GM06990 (cell line): ENCODE measurements at places on chromosomes 6 and 20.

DNA sequence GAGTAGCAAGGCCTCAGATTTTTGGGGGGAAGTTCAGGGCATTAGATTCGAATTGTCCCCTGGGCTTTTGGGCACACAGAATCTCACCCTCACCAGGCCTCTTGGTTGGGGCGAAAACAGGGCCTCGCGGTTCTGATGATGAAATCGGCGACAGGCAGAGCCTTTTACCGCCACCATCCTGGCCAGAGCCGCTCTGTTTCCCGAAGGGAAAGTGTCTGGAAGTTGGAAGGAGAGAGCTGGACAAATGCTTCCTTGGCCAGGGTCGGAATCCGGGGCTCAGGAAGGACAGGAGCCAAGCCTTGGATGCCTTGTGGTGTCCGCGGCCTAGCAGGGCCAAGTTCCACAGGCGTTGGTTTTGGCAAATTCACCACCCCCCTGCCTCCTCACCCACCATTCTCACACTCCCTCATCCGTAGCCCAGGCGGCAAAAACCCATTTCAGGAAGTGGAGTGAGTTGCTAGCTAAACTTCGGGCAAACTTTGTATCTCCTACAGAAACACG is 3.5 kb upstream of the TFAP2A start:
- DNase-seq, result no peak

GRCh38 chr6:15299430-15300131 is 53.7 kb downstream of the JARID2 start:
- DNase-seq, result peak; percentile 80

DNA sequence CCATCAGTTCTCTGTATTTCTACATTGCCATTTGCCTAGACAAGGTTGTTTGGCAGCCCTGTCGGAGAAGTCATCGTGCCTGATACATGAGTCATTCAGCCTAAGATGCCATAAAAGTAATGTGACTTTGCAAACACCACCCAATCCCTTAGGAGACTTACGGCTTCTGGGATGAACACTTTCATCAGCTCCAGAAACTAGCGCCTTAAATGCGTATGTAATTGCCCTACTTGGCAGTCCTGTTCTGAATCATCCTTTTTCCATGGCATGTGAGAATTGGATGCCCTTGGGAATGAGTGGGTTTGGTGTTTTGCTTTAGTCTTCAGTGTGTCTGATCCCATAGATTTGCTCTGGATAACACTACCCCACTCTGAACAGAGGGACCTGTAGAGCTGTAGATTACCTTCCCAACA is 158.5 kb downstream of the SASH1 start:
- no peak for DNase-seq

DNA sequence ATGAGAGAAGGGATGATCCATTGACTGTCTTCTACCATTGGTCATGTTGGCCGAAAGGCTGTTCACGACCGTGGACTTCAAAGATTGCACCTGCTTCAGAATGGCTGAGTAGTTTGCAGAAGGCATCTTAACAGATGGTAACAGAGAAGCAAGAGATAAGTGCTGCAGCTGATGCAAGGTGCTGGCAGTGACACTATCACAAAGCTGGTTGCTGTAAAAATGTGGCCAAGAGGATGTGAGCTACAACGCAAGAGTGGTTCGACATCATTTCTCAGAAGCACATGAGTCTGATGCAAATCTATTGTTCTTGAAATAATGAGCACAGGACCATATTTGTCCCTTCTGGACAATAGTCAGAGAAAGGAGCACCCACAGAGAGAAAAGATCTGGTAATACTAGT is 27.0 kb upstream of the ANKEF1 start:
- no peak for DNase-seq

DNA sequence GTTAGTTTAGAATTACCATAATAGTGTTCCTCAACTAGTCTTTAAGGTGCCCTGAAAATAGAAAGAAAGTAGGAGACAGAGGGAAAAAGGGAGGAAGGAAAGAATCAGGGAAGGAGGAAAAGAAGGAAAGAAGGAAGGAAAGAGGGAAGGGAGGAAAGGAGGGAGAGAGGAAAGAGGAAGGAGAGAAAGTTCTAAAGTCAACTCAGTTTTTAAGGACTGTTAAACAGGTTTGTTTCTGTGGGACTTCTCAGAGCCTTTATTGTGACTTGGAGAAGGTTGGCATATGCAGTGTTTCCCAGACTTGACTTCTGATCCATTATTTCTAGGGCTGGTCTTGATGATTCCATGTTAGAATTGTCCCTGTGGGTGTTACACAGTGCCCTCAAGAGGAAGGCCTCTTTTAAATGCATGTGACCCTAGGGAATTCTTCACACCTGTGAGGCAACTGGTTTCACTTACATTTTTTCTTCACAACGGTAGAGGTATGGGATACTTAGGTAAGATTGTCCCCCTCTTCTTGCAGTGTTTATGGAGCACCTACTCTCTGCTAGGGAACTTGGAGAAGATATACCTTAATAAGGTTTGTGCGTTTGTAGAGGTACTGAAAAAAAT is 132.7 kb upstream of the GMDS start:
- no peak for DNase-seq

DNA sequence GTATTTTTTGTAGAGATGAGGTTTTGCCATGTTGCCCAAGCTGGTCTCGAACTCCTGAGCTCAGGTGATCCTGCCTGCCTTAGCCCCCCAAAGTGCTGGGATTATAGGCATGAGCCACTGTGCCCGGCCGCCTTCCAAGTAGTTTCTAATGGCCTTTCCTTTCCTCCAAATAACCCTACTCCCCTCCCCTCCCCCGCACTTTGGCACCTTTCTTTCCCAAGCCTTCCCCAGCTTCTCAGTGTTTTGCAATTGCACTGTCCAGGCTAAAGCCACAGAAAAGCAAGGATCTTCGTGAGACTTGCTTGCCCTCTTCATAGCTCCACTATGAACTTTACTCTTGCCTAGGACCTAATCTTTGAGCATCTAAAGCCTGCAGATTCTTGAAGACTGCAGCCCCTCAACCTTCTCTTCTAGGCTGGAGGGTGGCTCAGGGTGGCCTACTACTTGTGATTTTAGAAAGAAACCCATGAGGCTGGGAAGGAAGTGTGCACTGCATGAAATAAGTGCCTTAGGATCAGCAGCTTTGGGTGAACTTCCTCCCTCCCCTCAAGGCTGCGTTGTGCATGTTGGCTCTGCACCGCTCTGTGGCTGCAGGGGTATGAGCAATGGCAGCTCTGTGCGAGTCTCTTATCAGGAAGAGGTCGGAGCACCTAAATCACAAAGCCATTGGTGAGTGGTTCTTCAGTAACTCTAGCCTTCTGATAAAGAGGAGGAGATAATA is 152.4 kb upstream of the SNX9 start:
- DNase-seq, result no peak

GRCh38 chr6:36018339-36018738 is 6.1 kb downstream of the SLC26A8 start:
- DNase-seq, result no peak

DNA sequence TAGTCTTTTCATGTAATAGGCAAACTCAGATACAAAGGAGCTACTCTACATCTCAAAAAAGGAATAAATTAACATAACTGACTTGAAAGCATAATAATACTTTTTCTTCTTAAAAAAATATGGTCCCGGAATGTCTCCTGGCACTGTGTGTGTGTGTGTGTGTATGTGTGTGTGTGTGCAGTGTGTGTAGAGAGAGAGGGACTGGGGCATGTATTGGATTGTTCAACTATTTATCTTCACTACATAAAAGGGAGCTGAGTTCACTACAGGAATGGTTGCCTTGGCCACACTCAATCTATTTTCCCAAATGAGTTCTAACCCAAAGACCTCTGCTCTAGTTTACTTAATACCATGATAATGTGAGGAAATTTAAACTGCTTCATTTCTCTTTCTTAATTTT is 51.1 kb downstream of the B3GAT2 start:
- DNase-seq, result no peak

GRCh38 chr6:42254505-42254904 is 36.8 kb upstream of the MRPS10 start:
- DNase-seq, result no peak

GRCh38 chr6:137191236-137191635 is 17.8 kb upstream of the IL22RA2 start:
- DNase-seq, result no peak

GRCh38 chr6:4451081-4451480 is 315.7 kb upstream of the ECI2 start:
- DNase-seq, result no peak

DNA sequence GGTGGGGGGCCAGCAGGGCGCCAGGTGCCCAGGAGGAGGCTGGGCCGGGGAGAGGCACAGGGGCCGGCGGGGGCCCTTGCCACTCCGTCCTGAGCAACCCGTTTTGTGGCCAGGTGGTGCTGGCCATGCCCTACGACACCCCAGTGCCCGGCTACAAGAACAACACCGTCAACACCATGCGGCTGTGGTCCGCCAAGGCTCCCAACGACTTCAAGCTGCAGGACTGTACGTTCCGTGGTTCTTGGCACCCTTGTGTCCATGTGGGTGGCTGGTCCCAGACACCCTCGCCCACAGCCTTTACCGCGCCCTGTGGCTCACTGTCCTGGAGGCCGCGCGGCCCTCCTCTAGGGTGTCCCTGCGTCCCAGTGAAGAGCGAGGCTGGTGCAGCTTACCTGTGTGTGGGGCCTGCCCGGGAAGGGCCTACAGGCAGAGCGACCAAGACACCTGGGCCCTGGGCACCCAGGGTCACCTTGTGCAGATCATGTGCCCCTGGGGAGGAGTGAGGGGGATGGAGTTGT is 28.7 kb downstream of the PYGB start:
- no peak for DNase-seq

- DNase-seq, result no peak
Measured at GRCh38 chr6:142316791-142317368, 15.1 kb downstream of the ADGRG6 start.

DNA sequence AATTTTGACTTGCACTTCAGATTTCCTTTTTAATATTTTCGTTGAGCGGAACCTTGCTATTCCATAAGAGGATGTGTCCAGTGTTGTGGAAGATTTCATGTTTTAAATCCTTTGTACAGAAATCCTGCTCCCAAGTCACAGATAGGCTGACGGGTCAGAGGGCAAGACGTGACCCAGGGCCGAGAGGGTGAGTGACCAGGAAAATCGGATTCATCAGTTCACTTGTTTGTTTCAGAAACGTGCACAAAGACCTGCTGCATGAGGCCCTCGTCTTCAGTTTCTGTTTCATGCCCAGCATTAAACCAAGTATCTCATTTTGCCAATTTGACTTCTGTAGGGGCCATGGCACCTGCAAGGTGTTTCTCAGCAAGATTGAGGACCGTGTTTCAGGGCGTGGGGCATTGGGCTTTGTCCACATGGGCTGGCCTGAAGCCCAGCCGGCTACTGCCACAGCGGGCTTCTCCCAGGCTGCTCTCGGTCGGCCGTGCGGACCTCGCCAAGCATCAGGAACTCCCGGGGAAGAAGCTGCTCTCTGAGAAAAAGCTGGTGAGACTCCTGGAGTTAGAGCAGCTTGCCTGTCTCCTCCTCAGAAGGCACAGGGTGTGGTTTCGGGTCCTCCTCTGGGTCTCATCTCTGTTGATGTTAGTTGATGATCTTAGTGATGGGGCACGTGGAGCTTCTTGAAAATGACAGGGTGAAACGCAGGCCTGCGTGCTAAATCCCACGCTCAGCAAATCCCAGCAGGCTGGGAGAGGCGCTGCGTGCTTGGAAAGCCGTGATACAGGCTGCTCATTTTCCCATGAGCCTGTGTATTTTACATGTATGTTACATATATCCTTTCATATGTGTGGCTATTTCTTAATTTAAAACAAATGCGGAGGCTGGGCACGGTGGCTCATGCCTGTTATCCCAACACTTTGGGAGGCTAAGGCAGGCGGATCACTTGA is 10.5 kb downstream of the MTG2 start:
- DNase-seq, result no peak

GRCh38 chr6:10694302-10695085 is at the start of the genes C6orf52 and PAK1IP1:
Gene C6orf52, minus strand, starts transcription at chr6:10694616. Its CDS starts 7,066 bp downstream, at chr6:10687550.
Gene PAK1IP1, plus strand, starts transcription at chr6:10694972. Its CDS starts 14 bp downstream, at chr6:10694986.
- peak; percentile 87 for DNase-seq

- DNase-seq, result no peak
Measured at GRCh38 chr20:602111-602970, 7.8 kb downstream of the TCF15 start.

GRCh38 chr6:16205377-16206144 is 32.8 kb upstream of the GMPR start:
- peak; percentile 81 for DNase-seq
